ENCODE measurements at places on chromosomes 16 and 17.
A peak's percentile ranks its signal among the peaks of the same experiment; 100 is the strongest.

GRCh38 chr17:55116440-55116914, 147.9 kb downstream of the STXBP4 start:
- DNase-seq, result no peak

- DNase-seq, result no peak
Measured at GRCh38 chr17:18002171-18002570, 29.5 kb downstream of the DRC3 start.

GRCh38 chr16:65388592-65388991, 266.7 kb upstream of the CDH11 start:
- DNase-seq, result no peak

DNA sequence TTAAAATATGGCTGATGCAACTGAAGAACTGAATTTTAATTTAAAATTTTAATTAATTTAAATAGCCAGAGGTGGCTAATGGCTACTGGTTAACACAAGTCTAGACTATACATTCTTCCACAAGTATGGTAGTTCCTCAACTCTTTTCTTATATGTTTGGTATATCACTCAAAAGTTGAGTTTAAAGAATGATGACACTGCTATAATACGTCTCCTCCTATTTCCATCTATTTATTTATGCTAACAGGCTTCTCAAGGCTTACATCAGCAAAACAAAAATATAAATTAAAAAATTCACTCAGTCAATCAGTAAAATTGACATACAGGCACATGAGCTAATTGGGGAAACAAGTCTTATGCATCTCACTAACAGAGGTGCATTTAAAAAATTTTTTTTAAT, 227.9 kb upstream of the PMFBP1 start:
- no peak for DNase-seq

DNA sequence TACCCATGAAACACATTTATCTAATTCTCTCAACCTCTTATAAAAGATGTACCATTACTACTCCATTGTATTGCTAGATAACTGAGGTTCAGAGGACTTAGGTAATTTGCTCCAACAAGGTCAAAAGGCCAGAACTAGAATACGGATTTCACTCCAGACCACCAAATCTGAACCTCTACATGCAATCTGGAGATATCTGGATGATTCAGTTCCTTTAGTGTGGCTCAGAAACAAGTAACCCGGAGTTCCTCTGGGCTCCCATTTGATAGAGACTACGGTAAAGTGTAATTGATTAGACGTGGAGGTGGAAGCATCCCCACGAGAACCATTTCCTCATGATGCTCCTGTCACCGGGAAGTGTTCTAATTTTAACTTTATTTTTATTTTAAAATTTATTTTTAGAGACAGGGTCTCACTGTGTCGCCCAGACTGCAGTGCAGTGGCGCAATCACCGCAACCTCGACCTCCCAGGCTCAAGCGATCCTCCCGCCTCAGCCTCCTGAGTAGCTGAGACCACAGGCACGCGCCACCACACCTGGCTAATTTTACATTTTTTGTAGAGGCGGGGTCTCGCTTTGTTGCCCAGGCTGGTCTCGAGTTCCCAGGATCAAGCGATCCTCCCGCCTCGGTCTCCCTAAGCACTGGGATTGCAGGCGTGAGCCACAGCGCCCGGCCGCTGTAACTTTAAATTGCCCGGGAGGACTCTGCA, 608 bp upstream of the COX10 start:
- DNase-seq, result peak; percentile 8

DNA sequence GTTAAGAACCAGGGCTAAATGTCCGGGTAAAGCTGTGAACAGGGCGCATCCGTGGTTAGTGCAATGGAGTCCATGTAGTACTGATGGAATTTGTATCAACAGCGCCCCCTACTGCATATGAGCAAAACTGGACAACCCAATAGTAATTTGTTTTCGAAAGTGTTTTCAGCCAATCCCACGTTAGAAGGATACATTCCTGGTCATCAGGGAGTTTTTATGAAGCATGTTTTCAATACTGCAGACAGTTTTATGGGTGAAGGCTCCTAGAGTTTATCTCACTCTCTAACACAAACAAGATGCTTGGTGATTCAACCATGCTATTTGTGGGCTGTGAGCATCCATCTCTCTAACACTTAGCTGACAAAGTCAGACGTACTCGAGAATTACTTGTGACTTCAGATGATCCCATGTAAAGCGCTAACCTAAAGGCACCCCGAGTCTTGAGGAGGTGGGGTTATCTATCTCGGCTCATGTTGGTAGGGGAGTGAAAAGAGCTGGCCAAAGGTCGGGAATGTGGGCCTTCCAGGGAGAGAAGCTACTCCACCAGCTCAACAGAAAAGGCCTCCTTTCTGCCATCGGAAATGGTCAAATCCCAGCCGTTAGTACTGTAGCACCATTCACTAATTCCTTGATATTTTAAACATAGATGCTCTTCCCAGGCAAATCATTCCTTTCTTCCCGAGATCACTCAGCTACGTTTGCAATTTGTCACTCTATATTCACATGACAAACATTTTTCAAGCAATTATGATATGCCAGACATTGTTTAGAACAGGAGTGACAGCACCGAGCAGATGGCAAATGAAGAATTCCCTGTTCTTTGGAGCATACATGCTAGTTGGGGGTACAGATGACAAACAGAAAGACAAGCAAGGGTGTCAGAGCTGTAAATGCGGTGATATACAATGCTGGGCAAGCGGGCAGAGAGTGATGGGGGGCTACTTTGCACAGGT, 46.9 kb upstream of the HNF1B start:
- peak; percentile 74 for DNase-seq

- DNase-seq, result no peak
Measured at GRCh38 chr17:74757931-74758847, 9.8 kb downstream of the NHERF1 start.

DNA sequence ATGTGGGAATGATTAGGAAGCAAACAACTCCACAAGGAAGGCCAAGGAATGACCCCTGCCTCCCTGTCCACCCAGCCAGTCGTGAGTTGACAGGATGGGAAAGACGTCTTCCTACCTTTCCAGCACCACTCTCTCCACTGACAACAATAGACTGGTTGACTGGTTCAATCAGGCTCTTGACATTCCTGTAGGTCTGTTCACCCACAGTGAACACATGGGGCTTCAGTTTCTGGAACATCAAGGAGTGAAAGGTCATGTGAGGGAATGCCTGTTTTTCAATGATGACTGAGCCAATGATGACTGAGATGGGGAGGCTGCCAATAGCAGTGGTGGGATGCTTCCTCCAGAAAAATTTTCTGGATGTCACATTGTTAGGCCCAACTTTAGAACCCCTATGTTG, 9.6 kb downstream of the MYO19 start:
- DNase-seq, result no peak
